Activated naive CD4-positive, alpha-beta T cell (primary cell): ENCODE measurements at places on chromosomes 1 and 21.

- no peak for DNase-seq
Measured at GRCh38 chr1:53934170-53934765, 11.2 kb downstream of the IFT25 start.

GRCh38 chr21:42012344-42012743, 2.2 kb upstream of the ZBTB21 start:
- DNase-seq: no peak

- no peak for DNase-seq
Measured at GRCh38 chr1:117171900-117172511, 38.7 kb downstream of the VTCN1 start.

GRCh38 chr1:10802944-10803715, 6.7 kb upstream of the CASZ1 start:
- DNase-seq: no peak

GRCh38 chr1:202561240-202561639, 149.0 kb downstream of the SYT2 start:
- DNase-seq: no peak

GRCh38 chr1:19036041-19036812, 79.8 kb upstream of the IFFO2 start:
- DNase-seq: no peak

DNA sequence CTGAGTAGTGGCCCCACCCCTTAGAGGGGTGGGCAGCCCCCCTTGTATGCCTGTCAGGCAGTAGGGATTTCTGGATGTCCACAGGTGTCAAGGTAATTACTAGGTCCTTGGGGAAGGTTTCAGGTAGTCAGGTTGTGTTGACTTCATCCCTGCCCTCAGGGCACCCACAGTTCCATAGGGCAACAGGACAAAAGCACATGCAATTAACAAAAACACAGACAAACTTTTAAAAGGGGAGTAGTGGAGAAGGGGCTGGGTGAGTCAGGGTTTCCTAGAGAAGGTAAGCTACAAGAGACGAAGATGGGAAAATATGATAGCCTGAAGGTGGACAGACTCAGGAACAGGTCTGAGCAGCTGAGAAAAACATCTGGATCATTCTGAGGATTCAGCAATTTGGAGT, 14.1 kb downstream of the KRTCAP2 start:
- no peak for DNase-seq

DNA sequence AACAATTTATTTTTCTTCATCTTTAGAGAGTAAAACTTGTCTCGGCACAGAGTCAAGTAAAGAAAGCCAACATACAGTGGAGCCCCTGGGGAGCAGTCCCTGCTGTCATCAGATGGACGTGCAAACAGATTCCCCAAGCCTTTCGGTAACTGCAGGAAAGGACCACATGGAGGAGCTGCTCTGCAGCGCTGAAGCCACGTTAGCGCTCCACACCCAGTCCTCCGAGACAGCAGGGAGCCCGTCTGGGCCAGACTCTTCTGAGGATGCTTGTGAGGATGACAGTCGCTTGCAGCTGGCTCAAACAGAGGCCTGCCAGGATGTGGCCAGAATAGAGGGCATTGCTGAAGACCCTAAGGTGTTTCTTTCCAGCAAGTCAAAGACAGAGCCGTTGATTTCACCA, 77.1 kb upstream of the SCCPDH start:
- DNase-seq: no peak

DNA sequence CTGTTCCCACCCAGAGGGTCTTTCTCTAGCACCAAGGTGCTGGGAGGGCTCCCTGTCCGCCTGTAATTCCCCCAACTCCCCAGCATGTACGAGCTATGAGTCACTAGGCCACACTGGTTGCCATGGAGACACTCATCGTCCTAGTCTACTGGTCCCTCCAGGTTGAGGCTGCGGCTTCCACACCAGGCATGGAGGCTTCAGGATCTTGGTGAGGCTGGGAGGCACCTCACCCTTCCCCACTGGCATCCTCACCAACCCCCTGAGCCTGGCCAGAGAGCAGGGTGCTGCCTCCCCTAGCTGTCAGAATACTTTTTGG, 75.6 kb upstream of the KAZN start:
- DNase-seq: no peak

GRCh38 chr1:201515062-201515750, 8.3 kb upstream of the CSRP1 start:
- no peak for DNase-seq

DNA sequence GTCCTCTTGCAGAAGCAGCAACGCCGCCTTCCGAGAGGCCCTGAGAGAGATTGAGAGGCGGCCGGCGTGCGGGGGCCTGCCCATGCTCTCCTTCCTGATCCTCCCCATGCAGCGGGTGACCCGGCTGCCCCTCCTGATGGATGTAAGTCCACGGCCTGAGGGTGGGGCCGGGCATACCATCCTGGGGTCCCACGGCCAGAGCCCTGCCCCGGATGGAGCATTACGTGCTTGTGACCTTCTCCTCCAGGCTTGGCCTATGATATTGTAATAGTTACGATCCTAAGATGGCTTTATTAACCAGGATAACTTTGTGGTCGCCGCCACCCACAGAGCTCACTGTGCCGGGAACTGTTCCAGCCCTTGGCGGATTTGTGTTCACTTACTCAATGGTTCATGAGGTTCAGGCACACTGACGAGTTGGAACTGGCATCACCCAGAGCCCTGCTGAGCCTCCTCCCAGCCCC, 18.9 kb downstream of the ARHGEF16 start:
- DNase-seq: no peak

- DNase-seq: no peak
Measured at GRCh38 chr1:175129997-175130648, 62.5 kb downstream of the KIAA0040 start.

DNA sequence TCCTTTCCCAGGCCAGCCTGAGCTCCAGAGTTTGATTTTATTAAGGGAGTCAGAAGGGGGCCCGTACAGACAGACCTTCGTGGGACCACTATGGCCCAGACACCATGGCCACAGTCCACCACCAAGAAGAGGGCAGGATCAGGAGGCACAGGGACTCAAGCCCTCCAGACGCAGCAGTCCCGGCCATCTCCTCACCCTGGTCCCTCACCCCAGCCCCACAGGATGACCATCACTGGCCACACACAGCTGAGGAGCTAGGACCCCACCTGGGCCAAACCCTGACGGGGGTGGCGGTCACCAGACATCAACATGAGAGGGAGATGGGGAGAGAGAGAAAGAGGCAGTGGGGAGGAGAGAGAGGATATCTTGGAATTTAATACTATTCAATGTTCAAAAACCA, 29.2 kb upstream of the AGPAT3 start:
- no peak for DNase-seq

DNA sequence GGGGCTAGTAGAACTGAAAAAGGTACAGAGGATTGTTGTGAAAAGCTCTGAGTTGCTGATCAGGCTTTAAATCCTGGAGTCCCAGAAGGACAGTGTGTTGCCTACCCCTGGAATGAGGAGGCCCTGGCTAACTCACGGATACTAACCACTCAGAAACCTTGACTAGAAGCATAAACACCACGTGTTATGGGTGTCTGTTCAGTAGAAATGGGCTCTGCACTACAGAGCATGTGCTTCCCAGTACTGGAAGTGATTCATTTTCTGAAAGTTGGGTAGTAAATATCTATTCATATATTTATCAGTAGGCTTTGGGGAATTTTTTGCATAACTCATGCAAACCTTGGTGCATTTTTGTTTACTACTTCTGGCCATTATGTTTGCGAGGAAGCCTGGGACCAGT, 15.1 kb upstream of the CLCA1 start:
- no peak for DNase-seq

- DNase-seq: no peak
Measured at GRCh38 chr1:236193184-236193583, 50.8 kb downstream of the GPR137B start.

DNA sequence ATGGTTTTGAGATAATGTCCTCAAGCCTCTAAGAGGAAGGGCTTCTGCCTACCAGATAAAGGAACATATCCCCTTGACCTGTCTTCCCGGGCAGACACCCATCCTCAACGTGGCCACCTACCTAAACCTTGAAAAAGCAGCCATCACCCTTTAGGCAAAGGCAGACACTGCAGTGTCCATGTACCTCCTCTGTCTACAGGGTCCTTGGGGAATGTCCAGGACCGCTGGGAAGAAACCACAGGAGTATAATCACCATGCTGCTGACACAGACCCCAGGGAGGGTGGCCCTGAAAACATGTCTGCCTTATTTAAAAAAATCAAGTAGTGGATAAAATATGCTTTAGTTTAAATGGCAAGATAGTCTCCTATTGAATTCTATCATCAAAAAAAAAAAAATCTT, 16.6 kb downstream of the BCAR3 start:
- DNase-seq: no peak

- DNase-seq: no peak
Measured at GRCh38 chr1:63934697-63935096, 160.9 kb downstream of the ROR1 start.

- DNase-seq: no peak
Measured at GRCh38 chr1:227508431-227508830, 54.9 kb upstream of the ZNF678 start.

GRCh38 chr1:147804942-147805723, 44.7 kb upstream of the GJA5 start:
- no peak for DNase-seq

- no peak for DNase-seq
Measured at GRCh38 chr1:180946056-180946455, 33.4 kb downstream of the KIAA1614 start.

DNA sequence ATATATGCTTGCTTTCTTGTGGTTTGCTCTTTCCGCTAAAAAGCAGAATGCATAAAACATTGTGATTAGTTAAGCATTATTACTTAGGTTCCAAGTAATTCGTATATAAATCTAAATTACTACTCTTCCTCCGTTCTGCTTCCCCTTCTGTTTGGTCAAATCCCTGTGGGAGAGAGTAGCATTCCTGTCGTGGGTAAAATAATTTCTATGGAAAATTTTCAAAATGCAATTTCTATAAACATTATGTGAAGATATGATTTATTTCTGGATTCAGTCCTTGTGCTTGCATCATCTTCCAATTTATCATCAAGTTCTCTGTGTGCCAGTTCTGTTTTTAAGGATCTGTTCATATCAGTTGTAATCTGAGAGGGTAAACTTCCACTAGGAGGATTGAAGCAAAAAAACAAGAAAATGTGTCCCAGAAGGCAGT, 7.2 kb upstream of the WARS2 start:
- no peak for DNase-seq

- no peak for DNase-seq
Measured at GRCh38 chr1:9281908-9282695, 10.6 kb upstream of the SPSB1 start.

DNA sequence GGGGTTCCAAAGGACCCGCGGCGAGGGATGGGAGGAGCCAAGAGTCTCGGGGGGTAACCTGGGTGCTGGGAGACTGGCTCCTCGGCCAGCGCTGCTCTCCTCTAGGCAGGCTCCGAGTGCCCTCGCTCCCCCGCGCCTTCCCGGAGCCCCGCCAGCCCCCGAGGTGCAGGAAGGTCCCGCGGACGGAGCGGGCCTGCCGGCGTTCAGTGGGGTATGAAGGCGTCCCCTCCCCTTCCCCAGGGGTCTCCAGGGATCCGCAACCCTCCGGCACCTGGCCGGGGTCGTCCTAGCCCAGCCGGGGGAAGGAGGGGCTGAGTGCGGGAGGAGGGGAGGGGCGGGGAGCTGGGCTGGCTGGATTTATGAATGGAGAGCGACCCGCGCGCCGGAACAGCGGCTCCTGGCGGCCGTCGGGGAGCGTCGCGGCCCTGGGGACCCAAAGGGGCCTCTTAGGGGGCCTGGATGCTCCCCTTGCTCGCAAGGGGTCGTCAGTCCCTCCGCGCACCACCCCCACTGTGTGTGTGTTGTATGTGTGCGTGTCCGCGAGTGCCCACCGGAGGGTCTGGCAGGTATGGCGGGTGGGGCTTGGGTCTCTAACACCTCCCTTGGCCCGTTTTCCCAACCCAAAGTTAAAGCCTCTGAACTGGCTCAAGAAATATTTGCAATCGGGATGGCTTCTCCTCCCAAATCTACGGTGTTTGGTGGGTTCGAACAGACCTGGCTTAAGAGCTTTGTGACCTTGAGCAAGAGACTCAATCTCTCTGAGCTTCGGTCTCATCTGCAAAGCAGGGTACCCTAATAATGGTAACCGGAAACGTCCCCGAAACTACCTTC, 642 bp downstream of the HCRTR1 start:
- peak; percentile 33 for DNase-seq

GRCh38 chr1:74437035-74437434, 75.4 kb downstream of the LRRC53 start:
- no peak for DNase-seq

- DNase-seq: no peak
Measured at GRCh38 chr1:16324456-16324890, 27.8 kb downstream of the FBXO42 start.

DNA sequence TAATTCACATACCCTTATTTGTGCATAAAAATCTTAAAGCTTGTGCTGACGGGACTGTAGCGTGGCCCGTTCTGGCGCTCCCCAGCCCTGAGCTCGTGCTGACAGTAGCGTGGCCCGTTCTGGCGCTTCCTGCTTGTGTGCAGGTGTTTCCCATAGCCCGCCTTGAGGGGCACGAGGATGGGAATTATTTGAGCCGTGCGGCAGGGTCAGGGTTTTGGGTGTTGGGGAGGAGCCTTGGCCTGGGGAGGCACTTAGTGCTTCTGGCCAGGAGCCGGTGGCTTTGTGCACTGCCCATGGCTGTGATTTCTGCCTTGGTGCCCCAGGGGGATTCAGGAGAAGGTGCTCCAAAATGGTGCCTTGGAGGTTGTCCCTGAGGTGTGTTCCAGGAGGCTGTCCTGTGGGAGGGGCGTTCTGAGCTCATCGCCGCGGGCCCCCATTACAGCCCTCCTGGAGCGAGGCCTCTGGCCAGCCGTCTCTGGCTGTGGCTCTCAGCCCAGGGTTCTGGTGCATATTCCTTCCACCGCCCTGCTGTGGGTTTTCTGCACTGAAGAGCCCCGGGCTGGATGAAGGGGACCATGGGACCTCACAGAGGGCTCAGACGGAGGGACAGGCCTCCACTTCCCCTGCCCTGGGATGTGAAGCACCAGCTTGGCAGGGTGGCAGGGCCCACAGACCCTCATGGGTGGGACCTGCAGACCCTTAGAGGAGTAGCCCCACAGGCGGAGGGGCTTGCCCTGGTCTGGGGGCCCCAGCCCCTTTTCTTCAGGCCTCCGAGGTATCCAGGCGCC, 6.6 kb downstream of the SLX9 start:
- DNase-seq: no peak

GRCh38 chr1:188762166-188762743, 1715.4 kb downstream of the BRINP3 start:
- DNase-seq: no peak

DNA sequence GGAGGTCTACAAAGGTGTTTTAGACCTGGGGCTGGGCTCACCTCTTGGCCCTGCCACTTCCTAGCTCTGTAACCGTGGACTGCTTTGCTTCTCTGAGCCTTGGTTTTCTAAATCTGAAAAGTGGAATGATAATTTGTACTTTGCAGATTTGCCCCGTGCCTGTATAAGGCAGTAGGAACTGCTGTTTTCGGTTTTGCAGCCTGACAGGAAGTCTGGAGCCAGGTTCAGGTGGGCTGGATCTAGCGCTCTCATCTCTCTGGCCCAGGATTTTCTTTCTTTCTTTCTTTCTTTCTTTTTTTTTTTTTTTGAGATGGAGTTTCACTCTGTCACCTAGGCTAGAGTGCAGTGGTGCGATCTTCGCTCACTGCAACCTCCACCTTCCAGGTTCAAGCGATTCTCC, 17.2 kb downstream of the IFNAR2 start:
- DNase-seq: no peak

GRCh38 chr1:203593723-203594122, 32.9 kb upstream of the ATP2B4 start:
- peak; percentile 29 for DNase-seq
